ENCODE measurements at places on chromosomes 16 and 17. TPM values are rescaled to one million over a fixed set of nuclear protein-coding genes. Genes with fewer than 3 reads are reported as not detected.

Gene DNAH2
- total RNA-seq, result 3.4 TPM

Gene SLC25A39
- total RNA-seq, result 120 TPM

Gene CLDN6
- total RNA-seq, result 2.3 TPM

Gene CCDC144A
- 6.6 TPM for total RNA-seq

GRCh38 chr17:42561897-42562387, at the start of gene COASY:
Gene COASY (plus strand): TSS chr17:42562148. CDS start chr17:42562623, 475 bp downstream.
- H3K27me3 ChIP-seq, result no peaks in the 10 kb centered on the region
- peaks cover 21% of the 10 kb centered on the region for H3K36me3 ChIP-seq
- H3K4me1 ChIP-seq, result peaks cover 48% of the 10 kb centered on the region
- peak; percentile 97 for DNase-seq
- H3K4me3 ChIP-seq, result peak within 1 kb of the TSS; percentile 96
- peak within 1 kb of the TSS; percentile 79 for H3K27ac ChIP-seq

DNA sequence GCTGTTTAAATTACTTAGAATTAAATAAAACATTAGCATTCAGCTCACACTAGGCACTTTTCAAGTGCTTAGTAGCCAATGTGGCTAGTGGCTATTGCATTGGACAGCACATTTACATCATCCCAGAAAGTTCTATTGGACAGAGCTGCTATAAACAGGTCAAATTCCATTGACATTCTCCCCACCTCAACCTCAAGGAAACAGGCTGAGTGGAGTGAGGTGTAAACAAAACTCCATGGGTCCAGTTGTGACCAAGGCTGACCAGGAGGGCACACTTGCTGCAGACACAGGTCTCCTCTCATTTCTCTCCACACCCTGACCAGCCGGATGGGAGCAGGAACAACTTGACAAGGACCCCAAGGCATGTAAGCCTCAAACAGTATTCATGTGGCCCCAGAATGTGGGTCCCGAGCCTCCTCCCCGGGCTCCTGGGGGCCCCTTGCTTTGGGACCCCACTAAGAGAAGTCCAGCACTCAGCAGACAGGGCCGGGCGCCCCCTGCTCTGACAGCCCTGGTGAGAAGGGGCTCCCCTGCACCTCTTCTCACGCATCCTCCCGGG, 488 bp downstream of the C17orf113 start:
- H3K4me1 ChIP-seq, result no peaks in the 10 kb centered on the region
- DNase-seq, result no peak
- H3K27ac ChIP-seq, result no peak overlapping the region

DNA sequence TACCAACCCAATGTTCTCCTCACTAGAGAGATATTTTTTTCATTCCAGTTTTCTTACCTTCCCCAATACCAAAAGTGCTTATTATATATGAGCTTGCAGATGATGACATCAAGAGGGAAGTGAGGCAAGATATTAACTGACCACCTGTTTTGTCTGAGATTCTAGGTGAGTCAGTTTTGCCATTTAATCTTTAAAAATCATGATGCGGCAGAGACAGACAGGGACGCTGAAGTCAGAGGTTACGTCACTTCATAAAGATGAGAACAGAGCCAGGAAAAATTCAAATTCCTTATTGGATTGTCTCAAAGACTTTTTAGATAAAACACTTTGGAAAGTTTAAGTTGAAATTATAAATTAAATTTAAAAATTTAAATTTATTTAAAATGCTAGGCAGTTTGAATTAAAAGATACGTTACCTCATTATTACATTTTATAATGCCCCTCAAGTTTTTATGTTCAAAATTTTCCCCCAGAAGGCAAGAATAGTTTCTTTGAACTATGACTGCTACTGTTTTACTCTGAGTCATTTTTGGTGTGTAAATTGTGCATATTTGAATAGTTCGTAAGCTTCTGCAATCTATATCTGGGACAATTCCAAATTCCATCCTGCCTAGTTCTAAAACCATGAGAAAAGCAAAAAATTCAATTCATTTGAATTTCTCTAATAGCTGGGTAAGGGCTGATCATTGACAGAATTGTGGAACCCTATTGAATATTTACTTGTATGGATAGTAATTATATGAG, 839.6 kb upstream of the GOT2 start:
- DNase-seq, result no peak
- no peak overlapping the region for H3K4me3 ChIP-seq
- no peaks in the 10 kb centered on the region for H3K27me3 ChIP-seq
- no peaks in the 10 kb centered on the region for H3K36me3 ChIP-seq
- no peaks in the 10 kb centered on the region for H3K4me1 ChIP-seq

- H3K4me3 ChIP-seq, result no peak overlapping the region
- no peaks in the 10 kb centered on the region for H3K4me1 ChIP-seq
Observed at GRCh38 chr17:4892499-4893221, 6.7 kb upstream of the C17orf107 start.

- peaks cover 6% of the 10 kb centered on the region for H3K36me3 ChIP-seq
- no peak overlapping the region for H3K27ac ChIP-seq
- no peaks in the 10 kb centered on the region for H3K27me3 ChIP-seq
Observed at GRCh38 chr16:2598723-2599122, 60.9 kb downstream of the PDPK1 start.

GRCh38 chr17:14469971-14470370, 169.1 kb downstream of the HS3ST3B1 start:
- no peak overlapping the region for H3K4me3 ChIP-seq
- H3K27me3 ChIP-seq, result no peaks in the 10 kb centered on the region
- no peak for DNase-seq

DNA sequence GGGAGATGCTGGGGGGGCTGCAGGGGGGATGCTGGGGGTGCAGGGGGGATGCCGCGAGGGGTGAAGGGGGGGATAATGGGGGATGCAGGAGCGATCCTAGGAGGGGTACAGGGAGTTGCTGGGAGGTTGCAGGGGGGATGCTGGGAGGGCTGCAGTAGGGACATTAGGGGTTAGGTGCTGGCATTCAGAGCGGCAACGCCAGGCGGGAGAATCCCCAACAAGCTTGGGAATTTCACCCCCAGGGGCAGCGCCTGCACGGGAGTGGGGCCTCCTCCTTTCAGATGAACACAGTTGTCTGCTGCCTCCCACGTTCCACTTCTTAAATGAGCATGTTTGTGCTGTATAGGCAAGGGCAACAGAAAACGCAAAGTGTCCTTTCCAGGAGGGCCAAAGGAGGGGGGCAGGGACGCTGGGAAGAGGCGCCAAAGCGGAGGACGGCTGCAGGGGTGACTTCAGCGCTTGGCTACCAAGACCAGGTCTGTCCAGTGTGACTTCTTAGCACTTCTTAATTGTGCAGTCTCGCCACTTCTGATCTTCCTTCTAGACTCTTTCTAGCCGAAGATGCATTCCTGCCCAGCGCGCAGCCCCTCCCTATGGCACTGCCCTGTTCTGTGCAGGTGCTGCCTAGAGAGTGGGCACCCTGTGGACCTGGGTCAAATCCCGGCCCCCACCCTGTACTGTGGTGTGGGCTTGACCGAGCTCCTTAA, 2.0 kb upstream of the SLC6A4 start:
- H3K27ac ChIP-seq, result peak overlapping the region; percentile 45
- no peak for DNase-seq
- no peaks in the 10 kb centered on the region for H3K36me3 ChIP-seq
- H3K4me3 ChIP-seq, result no peak overlapping the region

GRCh38 chr16:23771642-23772041, 16.8 kb downstream of the CHP2 start:
- H3K27me3 ChIP-seq, result no peaks in the 10 kb centered on the region
- H3K36me3 ChIP-seq, result no peaks in the 10 kb centered on the region
- DNase-seq, result no peak
- H3K4me3 ChIP-seq, result no peak overlapping the region
- H3K4me1 ChIP-seq, result no peaks in the 10 kb centered on the region

DNA sequence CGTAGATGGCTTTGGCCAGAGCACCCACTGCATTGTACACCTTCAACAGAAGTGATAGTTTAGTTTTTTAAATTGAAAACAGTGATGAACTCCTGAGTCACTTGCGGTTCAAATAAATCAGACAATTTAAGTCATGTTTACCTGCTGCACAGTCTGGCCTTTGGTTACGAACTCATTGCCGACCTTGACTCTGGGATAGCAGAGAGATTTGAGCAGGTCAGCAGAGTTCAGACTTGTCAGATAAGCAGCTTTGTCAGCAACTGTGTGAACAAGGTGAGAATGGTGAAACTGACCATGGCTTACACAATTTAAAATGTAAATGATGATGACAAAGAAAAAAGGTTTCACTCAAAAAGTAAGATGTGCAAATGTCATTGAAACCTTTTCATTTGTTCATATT, 9.3 kb downstream of the MYH4 start:
- no peaks in the 10 kb centered on the region for H3K36me3 ChIP-seq
- no peak overlapping the region for H3K4me3 ChIP-seq
- no peak for DNase-seq
- H3K27ac ChIP-seq, result no peak overlapping the region

DNA sequence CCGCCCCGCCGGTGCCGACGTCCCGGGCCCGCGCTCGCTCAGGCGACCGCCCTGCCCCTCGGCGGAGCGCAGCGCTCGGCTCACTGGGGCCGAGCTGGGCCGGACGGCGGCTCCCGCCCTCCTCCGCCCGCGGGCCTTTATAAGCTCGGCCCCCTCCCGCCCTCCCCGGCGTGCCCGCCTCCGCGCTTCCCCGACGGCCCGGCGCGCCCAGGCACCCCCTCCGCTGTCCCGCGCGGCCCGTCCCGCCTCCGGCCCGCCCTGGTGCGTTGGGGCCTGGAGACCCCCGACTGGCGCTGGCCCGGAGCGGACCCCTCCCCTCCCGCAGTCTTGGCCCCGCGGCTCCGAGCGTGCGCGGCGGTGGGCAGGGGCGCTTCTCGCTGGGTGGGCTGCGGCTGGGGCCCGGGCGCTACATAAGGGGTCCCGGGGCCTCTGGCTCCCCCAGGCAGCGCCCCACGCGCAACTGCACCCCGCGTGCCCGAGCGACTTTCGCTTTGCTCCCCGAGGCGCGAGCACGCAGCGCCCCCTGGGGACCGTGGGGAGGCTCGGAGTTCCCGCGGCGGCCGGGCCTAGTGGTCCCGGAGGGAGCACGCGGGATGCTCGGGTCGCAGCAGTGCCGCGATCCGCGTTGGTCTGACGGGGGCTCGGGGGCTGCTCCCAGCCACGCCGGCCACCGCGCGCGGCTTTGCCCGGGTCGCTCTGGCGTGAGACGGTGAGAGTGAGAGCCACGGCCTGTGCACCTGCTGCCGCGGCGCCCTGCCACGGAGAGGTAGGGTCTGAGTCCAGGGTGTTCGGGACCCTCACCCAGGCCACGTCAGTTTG, at the start of gene PIEZO1:
TSS of gene PIEZO1 (minus strand) at position 115 of the 819 bp plus-strand sequence. CDS start 256 bp downstream, outside the sequence.
- peaks cover 35% of the 10 kb centered on the region for H3K4me1 ChIP-seq
- H3K4me3 ChIP-seq, result peak within 1 kb of the TSS; percentile 70
- H3K36me3 ChIP-seq, result no peaks in the 10 kb centered on the region
- peak; percentile 84 for DNase-seq
- peak within 1 kb of the TSS; percentile 89 for H3K27ac ChIP-seq
- H3K27me3 ChIP-seq, result no peaks in the 10 kb centered on the region

GRCh38 chr16:29743827-29744531, 1.8 kb downstream of the C16orf54 start:
- no peak overlapping the region for H3K4me3 ChIP-seq
- DNase-seq, result no peak
- H3K36me3 ChIP-seq, result no peaks in the 10 kb centered on the region
- H3K4me1 ChIP-seq, result peaks cover 52% of the 10 kb centered on the region

GRCh38 chr16:70589998-70590471, 56.3 kb upstream of the IL34 start:
- H3K27me3 ChIP-seq, result no peaks in the 10 kb centered on the region
- no peak overlapping the region for H3K27ac ChIP-seq
- peaks cover 16% of the 10 kb centered on the region for H3K4me1 ChIP-seq
- no peak overlapping the region for H3K4me3 ChIP-seq
- no peak for DNase-seq

- peaks cover 98% of the 10 kb centered on the region for H3K4me1 ChIP-seq
- no peak overlapping the region for H3K4me3 ChIP-seq
- H3K27ac ChIP-seq, result no peak overlapping the region
Observed at GRCh38 chr16:9102379-9102778, 10.9 kb downstream of the HAPSTR1 start.

- no peaks in the 10 kb centered on the region for H3K27me3 ChIP-seq
- H3K27ac ChIP-seq, result no peak overlapping the region
- no peak overlapping the region for H3K4me3 ChIP-seq
- no peaks in the 10 kb centered on the region for H3K4me1 ChIP-seq
Observed at GRCh38 chr17:34917381-34917780, 43.9 kb downstream of the CCT6B start.

- no peak overlapping the region for H3K27ac ChIP-seq
- peaks cover 8% of the 10 kb centered on the region for H3K4me1 ChIP-seq
- H3K27me3 ChIP-seq, result no peaks in the 10 kb centered on the region
- DNase-seq, result no peak
- H3K36me3 ChIP-seq, result no peaks in the 10 kb centered on the region
Observed at GRCh38 chr17:18177722-18178121, 5.9 kb upstream of the ALKBH5 start.
